Brain microvascular endothelial cell (primary cell): ENCODE measurements at places on chromosomes 12 and 14.
A peak's percentile ranks its signal among the peaks of the same experiment; 100 is the strongest.

DNA sequence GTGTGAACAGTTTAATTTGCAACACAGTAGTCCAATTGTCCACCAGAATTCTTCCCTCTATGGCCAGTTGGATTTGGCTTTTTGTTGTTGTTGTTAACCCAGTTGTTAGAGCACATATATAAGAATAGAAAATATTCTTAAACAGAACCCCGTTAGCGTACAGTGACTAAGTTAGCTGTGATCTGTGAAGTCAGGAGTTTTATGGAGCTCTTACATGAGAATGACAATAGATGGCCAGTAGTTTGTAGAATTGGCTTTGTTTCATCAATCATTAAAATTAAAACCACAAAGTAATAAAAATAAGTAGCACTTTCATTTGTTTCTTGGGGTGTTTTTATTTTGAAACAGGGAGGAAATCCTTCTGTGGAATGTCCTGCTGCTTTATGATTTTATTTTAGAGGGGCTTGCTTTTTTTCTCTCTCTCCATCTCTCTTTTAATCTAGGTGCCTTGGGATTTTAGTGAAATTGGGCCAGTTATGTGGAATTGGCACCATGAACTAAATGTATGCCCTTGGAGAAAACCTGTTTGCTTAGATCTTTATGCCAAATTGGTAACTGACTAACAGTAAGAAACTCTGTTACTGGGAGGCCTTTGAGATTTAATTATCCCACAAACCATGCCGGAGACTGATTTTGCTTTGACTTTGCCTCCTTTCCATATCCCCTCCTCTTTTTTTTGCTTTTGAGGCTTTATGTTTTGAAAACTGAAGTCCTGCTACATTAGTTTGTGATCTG, 22.9 kb downstream of the FBXW8 start:
- DNase-seq: no peak

DNA sequence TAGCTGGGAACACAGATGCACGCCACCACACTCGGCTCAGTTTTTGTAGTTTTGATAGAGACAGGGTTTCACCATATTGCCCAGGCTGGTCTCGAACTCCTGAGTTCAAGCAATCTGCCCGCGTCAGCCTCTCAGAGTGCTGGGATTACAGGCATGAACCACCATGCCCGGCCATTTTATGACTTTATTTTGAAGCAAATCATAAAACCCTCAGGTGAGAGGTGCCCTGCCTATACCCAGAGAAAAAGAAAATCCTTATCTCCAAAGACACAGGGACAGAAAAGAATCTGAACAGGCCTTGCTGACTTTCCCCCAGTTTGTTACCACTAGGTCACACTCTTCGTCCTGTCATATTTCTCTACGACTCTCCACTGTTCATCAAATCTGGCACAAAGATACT, 48.8 kb downstream of the DAO start:
- DNase-seq: no peak

DNA sequence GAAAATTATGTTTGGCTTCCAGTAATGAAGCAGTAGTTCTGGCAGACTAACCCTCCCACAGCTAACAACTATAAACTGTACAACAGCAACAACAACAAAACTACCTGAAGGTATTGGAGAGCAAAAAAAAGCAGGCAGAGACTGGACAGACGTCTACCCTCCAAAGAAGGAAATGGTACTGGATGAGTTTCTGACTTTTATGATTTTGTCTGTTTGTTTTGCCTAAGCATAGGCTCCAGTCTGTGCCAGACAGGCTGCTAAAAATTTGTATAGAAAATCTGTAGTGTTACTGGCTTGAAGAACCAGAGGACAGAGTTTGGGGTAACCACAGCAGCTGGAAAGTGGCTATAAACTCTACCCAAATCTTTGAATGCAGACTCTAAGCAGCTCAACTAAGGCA, 131.3 kb downstream of the SLC25A47 start:
- DNase-seq: no peak

GRCh38 chr12:9719790-9720189, 13.1 kb downstream of the CLECL1 start:
- DNase-seq: no peak

DNA sequence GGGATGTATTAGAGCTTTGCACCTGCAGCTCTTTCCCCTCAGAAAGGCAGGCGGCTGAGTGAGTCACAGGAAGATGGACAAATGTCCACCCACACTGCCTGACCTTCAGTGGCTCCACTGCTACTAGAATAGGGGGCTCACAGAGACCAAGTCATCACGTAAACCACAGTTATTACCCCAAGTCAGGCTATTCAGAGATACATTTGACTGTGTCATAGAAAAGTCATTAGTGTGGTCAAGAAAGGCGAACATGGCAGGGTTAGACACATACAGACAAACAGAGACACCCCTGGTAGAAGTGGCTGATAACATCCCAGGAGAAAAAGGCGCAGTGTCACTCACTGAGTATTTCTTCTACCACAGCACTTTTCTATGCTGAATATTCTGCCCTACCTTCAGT, 36.0 kb downstream of the GCH1 start:
- peak; percentile 23 for DNase-seq

- peak; percentile 26 for DNase-seq
Observed at GRCh38 chr14:102071283-102071998, 15.4 kb downstream of the HSP90AA1 start.

DNA sequence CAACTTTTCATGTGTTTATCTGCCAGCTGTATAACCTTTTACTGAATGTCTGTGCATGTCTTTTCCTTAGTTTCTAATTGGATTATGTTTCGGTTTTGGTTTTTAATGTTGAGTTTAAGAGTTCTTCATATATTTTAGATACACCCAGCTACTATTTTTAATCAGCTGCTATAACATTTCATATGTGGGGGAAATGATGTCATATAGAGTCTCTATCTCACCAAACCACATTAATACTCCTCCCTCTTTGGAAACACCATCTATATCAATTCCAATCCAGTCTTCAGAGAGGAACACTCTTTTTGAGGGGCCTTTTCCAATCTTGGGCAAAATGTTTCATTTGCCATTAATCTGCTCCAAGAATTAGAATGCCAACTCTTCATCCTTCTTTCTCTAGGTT, 28.5 kb upstream of the GCH1 start:
- DNase-seq: no peak

DNA sequence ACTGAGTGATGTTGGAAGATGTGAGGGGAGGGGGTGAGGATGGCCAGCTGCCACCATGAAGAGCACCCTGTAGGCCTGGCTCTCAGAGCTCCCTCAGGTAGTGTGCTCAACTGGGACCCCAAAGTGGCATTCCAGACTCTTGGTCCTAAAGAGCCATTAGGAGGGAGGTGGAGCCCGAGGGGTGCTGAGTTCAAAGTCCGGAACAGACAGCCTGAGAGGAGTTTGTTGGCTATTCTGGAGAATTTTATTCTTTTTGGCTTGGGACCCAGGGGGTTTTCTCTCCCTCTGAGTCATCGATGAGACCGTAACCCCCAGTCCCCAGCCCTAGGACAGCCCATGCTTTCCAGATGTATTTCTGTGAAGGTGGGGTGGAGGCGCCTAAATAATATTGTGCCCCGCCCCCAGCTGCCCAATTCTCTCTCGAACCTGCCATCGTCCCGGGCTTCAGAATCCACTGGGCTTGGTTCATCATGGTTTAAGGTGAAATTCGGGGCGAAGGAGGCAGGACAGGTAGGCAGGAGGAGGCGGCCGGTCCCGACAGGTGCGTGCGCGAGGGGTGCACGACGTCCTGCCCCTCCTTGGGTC, 690 bp upstream of the RBP5 start:
- DNase-seq: no peak

DNA sequence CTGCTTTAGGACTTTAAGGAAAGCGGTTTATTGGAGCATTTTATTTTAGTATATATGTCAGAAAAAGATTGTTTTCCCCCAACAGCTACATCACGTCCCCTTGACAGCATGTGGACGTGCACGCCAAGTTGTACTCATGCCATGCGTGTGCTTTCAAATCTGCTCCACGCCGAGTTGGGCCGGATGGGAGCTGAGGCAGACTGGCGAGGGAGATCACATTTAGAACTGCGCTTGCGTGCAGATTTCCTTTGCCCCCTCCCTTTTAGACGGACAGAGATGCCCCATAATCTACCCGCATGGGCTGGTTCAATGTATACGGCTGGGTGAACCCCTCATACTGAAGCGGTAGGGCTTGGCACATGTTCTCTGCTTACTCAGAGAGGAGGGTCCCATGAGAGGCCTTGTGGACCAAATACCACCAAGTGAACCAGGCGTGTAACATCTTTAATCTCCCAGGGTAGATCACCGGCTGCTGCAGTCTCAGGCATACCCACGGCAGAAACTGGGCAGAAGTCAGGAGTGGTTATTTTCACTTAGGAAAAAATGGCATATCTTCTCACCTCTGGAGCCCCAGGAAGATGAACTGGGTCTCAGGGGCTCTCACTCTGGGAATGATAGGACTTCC, 92.1 kb downstream of the ESR2 start:
- no peak for DNase-seq

DNA sequence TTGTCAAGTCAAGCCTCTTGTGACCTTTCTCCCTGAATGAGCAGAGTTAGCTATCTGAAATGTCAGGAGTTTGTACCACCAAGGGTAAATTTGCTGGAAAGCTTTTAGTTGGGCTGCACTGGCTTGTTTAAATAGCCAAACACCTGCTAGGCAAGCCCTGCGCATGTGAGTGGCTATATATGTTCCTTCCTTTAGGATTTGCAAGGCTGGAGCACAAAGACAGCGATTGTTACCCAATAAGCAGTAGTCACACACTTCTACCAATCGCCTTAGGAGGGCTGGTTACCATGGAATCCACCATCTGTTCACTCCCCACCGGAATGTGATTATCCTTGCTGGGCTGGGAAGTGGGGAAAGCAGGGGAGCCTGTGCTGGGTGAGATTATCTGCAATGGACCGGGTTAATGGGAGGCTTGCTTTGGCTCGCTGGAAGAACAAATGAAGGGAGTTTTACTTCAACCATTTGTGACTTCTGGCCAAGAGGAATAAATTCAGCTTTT, 102.5 kb downstream of the FGD4 start:
- DNase-seq: peak; percentile 58

DNA sequence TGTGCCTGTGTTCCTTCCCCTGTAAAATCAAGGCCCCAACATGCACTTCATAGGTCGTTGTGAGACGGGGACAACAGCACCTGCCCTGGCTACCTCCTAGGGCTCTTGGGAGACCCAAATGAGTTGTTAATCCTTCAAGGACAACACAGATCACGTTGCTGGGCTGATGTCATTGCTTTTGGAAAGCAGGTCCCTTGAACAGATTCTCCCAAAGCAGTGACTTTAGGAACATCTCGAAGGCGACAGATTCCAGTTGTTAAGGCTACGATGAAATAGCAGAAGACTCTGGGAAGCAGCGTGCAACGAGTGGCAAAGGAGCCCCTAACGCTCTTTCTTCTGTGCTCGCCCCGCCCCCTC, 26.2 kb upstream of the MAP1LC3B2 start:
- no peak for DNase-seq

GRCh38 chr12:105832806-105833205, 305.9 kb downstream of the NUAK1 start:
- no peak for DNase-seq

DNA sequence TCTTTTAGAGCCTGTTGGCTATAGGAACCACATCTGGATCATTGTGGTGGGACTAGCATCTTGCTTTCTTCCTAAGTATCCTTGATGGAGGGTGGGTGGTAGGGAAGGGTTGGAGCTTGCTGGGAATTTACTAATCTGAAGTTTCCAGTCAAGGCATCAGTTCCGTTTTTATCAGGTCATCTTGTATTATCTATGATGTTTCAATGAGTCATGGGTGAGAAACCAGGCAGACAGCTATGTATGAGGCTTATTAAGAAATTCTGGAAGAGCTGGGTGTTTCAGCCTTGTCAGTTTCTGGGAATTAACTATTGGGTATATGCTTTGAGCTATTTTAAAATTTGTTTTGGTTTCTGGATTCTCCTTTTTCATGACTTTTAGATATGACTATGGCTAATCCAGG, 11.3 kb downstream of the TSFM start:
- DNase-seq: peak; percentile 88

DNA sequence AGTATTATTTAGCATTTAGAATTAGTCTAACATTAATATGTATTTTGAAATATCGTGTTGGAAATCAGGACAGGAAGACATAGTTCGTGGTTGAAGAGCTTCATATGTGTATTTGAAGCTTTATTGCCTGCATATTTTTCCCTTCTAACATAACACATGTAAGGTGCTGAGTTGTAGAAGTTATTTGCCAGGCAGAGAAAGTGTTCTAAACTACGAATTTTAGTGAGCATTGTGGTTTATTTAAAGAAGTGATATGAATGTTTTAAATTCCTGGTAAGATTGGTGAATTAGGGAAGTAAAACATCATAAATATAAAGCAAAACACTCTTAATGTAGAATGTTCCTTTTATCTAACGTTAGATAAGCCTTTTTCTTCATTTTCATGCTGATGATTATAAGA, 2.5 kb downstream of the RASSF3 start:
- DNase-seq: no peak

DNA sequence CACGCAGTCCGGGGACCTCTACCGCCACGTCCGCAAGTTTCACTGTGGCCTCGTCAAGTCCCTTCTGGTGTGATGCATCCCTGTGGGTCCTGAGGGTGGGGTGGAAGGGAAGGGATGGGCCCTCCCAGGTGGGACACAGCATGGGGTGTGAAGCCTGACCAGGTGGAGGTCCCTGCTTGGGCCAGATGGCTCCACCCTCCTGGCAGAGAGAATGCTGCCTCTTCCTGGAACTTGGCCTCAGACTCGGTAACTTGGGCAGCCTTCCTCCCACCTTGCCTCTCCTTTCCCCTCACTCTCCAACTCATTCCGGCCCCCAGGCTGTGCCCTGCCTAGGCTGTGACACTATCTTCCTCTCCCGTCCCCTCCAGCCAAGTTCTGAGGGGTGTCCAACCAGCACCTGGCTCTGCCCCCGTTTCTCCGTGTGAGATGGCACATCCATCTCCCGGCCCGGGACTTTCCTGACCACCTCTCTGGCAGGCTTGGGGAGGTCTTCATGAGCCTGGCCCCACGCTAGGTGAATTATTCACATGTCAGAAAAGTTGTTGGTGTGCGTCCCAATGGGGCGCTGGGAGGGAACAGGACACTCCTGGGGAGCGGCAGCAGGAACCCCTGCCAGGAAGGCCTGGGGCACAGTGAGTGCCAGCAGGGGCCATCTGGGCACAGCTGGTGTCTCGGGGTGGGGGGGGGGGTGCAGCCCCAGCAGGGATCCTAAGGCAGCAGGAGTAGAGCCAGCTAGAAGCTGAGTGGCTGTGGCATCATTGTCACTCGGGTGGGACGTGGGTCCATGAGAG, 1.7 kb downstream of the ZBTB42 start:
- DNase-seq: no peak

- no peak for DNase-seq
Observed at GRCh38 chr14:61179796-61180398, 101.2 kb downstream of the TMEM30B start.

- DNase-seq: no peak
Observed at GRCh38 chr14:26928019-26928418, 330.2 kb upstream of the NOVA1 start.
